Choroid plexus epithelial cell (primary cell): ENCODE measurements at places on chromosomes 3 and 15.

- DNase-seq, result no peak
Measured at GRCh38 chr3:146524961-146525360, 19.4 kb downstream of the PLSCR1 start.

DNA sequence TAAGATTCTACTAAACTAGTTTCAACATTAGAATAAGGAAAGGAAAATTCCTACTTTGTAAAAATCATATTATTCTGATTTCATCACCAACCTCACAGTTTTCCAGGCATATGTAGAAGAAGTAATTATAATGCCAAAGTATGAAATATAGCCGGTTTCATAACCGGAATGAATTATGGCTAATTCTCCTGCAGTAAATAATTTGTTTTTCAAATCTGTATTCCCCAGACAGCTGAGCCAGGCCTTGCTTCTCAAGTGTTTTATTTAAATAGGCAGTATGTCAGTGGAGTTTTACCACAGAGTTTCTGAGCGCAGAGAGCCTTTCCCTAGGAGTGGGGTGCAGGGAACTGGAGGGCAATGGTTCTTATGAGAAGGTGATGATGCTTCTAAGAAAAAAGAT lies 8.7 kb upstream of the CPA3 start:
- DNase-seq, result no peak

- DNase-seq, result peak; percentile 78
Measured at GRCh38 chr3:157130467-157131251, 29.3 kb downstream of the CCNL1 start.

- DNase-seq, result no peak
Measured at GRCh38 chr3:119259821-119260220, 19.1 kb upstream of the B4GALT4 start.
